Lung microvascular endothelial cell (primary cell): ENCODE measurements at places on chromosomes 3 and 15. TPM values are rescaled to one million over a fixed set of nuclear protein-coding genes. Genes with fewer than 3 reads are reported as not detected.

Gene BBX
- 28.6 and 31.6 TPM in 2 replicates for total RNA-seq

Gene PRR20G
- not detected in 2 replicates for total RNA-seq

Gene DHX30
- 36.6 and 56.0 TPM in 2 replicates for total RNA-seq

Gene GREM1
- total RNA-seq: under 0.01 TPM in 2 replicates

Gene STARD9
- total RNA-seq: 3.5 and 9.3 TPM in 2 replicates

GRCh38 chr3:125003859-125004595 is 51.8 kb downstream of the HEG1 start:
- no peak for DNase-seq

DNA sequence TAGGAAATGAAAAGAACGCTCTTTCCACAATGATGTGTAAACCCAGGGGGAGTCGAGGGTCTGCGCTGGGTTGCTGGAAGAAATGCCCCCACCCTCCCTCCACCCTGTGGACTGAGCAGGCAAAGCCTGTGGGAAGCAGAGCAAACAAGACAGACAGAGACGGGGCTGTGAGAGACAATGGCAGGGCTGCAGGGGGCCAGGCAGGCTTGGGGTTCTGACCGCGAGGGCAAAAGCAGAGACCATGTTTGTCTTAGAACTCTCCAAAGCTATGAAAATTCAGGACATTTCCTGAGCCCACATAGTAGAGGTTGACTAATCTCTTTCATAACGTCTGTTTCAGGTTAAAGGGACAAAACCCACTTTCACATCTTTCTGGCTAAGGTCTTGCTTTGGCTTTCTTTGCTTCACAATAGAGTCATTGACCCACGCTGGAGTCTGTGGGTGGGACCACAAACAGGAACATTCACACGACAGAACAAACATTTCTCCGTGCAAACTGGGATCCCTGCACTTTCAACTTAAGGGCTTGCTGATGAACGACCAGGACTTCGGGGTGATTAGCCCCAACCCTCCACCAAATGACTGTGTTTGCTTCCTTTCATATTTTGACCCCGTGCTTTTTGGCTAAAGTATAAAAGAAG is 156.0 kb upstream of the TPM1 start:
- DNase-seq: peak; percentile 32

DNA sequence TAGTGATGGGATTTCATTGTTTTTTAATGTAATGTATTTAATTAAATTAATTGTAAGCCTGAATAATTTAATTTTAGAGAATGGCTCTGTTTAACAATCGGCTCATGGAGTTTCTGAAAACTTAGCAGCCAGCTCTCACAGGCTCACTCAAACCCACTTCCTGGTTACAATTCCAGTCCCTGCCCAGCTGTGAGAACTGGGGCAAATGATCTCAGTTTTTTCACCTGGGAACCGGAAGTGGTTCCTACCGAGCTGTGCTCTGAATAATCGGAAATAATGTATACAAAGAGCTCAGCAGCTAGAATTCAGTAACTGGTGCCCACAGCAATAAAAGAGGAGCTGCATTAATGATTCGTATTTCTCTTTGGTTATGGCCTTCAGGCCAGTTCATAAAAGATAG is 244.3 kb upstream of the MCTP2 start:
- DNase-seq: no peak

DNA sequence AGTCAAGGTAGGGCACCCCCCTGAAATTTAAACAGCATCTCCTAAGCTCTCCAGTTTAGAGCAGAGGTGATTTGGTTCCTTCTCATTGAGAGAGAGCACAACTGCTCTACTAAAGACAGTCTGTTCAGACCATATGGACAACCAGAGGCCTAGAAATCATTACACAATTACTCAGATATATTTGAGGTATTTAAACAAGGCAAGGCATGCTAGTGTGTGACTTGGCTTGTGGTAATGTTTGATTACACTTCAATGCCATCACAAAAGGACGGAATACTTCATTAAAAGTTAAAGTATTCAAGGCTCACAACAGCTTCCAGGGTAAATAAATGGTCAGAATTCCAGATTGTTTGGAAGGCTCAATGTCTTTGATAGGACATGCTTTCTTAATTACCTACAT is 110.2 kb downstream of the LRTM1 start:
- DNase-seq: no peak

- no peak for DNase-seq
These were observed 483.7 kb upstream of the FRG2C start for GRCh38 chr3:75180235-75180944.

GRCh38 chr3:111695636-111696117 is 100.5 kb upstream of the ZBED2 start:
- DNase-seq: peak; percentile 81
